ENCODE measurements at places on chromosomes 12 and 14. TPM values are rescaled to one million over a fixed set of nuclear protein-coding genes. Genes with fewer than 3 reads are reported as not detected.
A peak's percentile ranks its signal among the peaks of the same experiment; 100 is the strongest.

SERPINA3 gene
- total RNA-seq = 0.17 TPM

APOF gene
- not detected for total RNA-seq

TSPAN19 gene
- total RNA-seq = not detected

DNAJC22 gene
- total RNA-seq = 1.9 TPM

L3HYPDH gene
- 31.9 TPM for total RNA-seq

GRCh38 chr12:26471560-26471959, 276.2 kb downstream of the SSPN start:
- DNase-seq = no peak

DNA sequence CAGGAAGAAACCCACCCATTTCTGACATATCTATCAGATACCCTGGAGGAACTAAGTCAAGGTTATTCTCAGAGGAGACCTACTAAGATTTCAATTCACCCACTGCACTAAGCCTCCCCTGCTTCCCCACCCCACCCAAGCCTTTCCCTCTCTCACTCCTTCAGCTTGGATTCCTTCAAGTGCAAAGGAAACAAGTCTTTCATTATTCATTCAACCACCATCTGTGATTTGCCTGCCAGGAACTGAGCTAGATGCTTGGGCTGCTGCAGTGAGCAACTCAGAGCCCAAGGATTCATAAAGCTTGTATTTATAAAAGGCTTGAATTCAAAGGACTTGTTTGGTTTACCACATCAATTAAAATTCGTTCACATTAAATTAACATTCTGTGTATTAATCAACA, 161.3 kb downstream of the GXYLT1 start:
- peak; percentile 24 for DNase-seq

DNA sequence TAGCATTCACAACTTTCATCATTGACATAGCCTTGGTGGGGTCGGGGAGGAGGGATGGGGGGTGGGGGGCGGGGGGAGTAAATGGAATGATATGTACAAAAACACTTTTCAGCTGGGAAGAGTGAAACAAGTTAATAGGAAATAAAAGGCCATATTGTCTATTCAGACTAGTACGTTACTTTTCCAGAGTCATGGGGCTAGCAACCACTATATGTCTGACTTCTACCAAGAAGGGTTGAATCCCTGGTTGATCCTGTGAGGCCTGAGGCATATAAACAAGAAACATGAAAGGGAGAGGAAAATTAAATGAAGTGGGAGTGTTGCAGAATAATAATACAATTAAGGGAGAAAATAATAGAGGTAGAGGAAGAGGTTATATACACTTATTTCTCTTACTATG, 225.5 kb downstream of the ERC1 start:
- DNase-seq = no peak

DNA sequence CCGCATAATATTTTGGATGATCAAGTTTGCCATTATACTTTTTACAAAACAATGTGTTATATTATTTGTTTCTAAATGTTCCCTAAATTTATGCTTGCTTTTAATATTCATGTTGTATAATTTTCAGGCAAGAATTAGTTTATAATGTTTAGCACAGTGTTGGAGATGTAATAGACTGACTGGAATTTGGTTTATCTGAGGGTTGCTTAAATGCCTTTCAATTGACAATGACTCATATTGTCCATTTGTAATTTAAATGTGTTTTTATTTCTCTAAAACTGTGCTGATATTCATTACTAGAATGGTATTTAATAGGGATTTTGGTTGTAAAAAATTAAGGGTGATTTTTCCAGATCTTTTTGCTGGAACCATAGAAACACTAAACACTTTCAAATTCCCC, 788.4 kb downstream of the SLC6A15 start:
- DNase-seq = no peak

GRCh38 chr12:61758661-61759060, 501.5 kb upstream of the USP15 start:
- DNase-seq = peak; percentile 42

- DNase-seq = no peak
These were observed 6.1 kb upstream of the ASIC1 start for GRCh38 chr12:50051101-50051806.

- no peak for DNase-seq
These were observed 2.3 kb downstream of the RPS6KA5 start for GRCh38 chr14:91058042-91058581.

- DNase-seq = no peak
These were observed 65.5 kb downstream of the SAMD4A start for GRCh38 chr14:54632452-54632851.

Measured in A673 (cell line).